HS-5 (cell line): ENCODE measurements at places on chromosomes 1 and 21.

- DNase-seq, result no peak
Measured at GRCh38 chr1:17458794-17459193, 19.3 kb upstream of the RCC2 start.

GRCh38 chr1:54215523-54215922 is 15.6 kb downstream of the MRPL37 start:
- DNase-seq, result no peak

GRCh38 chr1:150572918-150573647 is 6.3 kb downstream of the MCL1 start:
- no peak for DNase-seq

DNA sequence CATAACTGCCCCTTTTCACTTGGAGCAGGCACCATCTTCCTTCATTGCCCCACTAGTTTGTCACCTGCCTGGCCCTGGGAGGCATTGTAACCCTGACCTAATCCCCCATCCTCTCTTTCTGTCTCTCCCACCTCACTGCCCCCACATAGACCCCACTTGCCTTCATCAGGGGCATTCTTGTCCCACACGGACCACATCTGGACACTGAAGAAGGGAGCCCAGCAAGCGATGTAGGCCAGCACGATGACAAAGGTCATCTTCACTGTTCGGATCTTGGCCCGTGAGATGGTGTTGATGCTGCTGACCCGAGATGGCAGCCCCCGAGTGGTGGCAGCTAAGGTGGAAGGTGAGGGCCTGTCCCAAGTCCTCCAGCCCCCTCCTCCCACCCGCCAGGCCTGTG is 1.4 kb downstream of the AVPR1B start:
- DNase-seq, result no peak

GRCh38 chr21:42439284-42440186 is 35.8 kb downstream of the UBASH3A start:
- DNase-seq, result no peak

- no peak for DNase-seq
Measured at GRCh38 chr1:158285756-158286241, 3.9 kb upstream of the CD1C start.

- no peak for DNase-seq
Measured at GRCh38 chr1:117655220-117655577, 49.4 kb downstream of the TENT5C start.

- peak; percentile 53 for DNase-seq
Measured at GRCh38 chr1:208437401-208437800, 193.2 kb upstream of the PLXNA2 start.

GRCh38 chr1:54774820-54775498 is 10.6 kb upstream of the PARS2 start:
- DNase-seq, result no peak

DNA sequence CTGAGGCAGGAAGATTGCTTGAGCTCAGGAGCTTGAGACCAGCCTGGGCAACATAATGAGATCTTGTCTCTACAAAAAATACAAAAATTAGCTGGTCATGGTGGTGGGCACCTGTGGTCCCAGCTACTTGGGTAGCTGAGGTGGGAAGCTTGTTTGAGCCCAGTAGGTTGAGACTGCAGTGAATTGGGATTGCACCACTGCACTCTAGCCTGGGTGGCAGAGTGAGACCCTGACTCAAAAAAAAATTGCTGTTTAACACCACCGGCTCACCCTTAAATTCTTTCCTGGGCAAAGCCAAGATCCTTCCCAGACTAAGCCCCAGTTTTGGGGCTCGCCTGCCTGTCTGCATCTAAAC is 6.6 kb upstream of the NSUN4 start:
- no peak for DNase-seq

GRCh38 chr1:184210862-184211261 is 159.3 kb downstream of the TSEN15 start:
- no peak for DNase-seq

DNA sequence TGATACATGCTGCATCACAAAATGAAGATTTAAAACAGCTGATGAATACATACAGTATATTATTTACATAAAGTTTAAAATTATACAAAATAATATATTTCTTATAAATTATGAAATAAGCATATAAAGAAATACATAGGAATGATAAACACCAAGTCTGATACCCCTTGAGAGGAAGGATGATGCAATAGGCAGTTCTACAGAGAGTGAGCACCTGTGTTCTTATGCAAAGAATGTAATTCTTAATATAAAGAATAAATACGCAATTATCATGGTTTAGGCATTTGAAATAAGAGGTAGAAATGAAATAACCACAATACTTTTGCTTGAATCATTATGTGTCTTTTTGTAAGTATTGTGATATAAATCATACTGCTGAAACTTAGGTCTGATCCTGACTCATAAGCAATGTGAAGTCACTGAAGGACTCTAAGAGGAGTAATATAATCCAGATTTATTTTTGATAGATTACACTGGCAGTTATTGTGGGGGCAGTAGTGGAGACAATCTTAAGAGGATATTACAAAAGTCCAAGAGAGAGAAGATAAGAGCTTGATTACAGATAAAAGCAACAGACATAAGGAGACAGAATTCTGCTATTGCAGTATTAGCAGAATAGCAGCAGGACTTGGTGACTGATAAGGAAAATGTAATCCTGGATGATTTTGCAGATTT is 39.0 kb downstream of the TTLL7 start:
- DNase-seq, result peak; percentile 19

DNA sequence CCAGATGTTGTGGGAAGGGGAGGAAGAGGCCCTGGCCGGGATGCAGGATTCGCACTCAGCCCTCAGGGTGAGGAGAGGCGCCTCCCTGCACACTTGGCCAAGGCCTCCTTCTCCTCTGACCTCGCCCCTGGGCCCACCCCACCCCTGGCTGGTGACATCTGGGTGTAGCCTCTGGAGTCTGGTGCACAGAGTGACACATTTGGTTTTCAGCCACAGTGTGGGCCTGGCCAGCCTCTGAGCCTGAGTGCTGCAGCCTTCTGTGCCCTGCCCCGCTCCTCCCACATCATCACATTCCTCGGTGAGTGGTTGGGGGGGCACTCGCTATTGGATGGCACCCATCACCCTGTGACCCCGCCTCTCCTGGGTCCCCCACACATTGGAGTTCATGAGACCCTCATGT is 45.8 kb downstream of the PRDM16 start:
- DNase-seq, result no peak

DNA sequence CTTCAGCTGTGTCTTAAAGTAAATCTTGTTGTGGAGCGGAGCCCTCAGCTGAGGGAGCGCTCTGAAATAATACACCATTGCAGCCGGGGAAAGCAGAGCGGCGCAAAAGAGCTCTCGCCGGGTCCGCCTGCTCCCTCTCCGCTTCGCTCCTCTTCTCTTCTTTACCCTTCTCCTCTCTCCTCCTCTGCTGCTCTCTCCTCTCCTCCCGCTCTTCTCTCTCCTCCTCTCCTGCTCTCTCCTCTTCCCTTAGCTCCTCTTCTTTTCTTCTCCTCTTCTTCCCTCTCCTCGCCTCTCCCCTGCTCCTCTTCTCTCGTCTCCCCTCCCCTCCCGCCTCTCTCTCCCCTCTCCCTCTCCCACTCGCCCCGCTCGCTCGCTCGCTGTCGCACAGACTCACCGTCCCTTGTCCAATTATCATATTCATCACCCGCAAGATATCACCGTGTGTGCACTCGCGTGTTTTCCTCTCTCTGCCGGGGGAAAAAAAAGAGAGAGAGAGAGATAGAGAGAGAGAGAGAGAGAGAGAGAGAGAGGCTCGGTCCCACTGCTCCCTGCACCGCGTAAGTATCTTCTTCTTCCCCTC is at the start of gene PROX1:
TSS of gene PROX1 (plus strand) at position 47 of the 580 bp plus-strand sequence. CDS start 8,563 bp downstream, outside the sequence.
- DNase-seq, result peak; percentile 33

DNA sequence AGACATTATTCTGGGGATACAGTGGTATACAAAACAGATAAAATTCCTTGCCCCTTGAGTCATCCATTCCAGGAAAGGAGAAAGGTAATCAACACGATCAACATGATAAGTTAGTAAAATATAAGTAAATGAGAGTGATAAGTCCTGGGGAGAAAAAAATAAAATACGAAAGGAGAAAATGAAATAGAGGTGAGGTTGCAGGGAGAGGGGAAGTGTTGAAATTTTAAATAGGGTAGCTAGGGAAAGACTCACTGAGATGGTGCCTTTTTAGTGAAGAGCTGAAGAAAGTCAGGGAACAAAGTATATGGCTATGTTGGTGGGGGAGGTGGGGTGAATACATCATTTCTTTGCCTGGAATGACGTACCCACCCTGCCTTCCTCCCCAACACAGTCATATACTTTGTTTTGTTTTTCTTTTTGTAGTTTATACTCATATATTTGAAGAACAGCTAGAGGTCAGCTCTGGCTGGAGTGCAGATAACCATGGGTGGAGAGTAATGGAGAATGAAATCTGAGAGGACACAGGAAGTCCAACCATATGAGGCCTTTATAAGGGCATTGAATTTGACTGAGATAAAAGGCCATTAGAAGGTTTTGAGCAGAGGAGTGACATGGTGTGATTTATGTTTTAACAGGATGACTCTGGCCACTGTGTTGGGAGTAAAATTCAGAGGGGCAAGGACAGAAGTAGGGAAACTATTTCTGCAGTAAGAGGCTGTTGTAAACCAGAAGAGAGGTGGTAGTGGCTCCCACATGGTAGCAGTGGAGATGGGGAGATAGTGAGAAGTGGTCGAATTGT is 54.8 kb downstream of the OSBPL9 start:
- DNase-seq, result no peak

DNA sequence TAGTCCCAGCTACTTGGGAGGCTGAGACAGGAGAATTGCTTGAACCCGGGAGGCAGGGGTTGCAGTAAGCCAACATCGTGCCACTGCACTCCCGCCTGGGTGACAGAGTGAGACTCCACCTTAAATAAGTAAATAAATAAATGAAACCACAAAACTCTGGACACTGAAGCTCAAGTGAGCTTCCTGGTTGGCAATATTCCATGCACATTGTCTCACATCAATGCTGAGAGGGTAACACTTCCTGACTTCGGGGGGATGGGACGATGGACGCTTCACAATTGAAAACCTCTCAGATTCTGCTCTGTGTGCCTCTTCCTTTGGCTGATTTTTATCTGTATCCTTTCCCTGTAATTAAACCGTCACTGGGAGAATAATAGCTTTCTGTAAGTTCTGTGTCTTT is 70.0 kb upstream of the ZNF644 start:
- DNase-seq, result no peak

DNA sequence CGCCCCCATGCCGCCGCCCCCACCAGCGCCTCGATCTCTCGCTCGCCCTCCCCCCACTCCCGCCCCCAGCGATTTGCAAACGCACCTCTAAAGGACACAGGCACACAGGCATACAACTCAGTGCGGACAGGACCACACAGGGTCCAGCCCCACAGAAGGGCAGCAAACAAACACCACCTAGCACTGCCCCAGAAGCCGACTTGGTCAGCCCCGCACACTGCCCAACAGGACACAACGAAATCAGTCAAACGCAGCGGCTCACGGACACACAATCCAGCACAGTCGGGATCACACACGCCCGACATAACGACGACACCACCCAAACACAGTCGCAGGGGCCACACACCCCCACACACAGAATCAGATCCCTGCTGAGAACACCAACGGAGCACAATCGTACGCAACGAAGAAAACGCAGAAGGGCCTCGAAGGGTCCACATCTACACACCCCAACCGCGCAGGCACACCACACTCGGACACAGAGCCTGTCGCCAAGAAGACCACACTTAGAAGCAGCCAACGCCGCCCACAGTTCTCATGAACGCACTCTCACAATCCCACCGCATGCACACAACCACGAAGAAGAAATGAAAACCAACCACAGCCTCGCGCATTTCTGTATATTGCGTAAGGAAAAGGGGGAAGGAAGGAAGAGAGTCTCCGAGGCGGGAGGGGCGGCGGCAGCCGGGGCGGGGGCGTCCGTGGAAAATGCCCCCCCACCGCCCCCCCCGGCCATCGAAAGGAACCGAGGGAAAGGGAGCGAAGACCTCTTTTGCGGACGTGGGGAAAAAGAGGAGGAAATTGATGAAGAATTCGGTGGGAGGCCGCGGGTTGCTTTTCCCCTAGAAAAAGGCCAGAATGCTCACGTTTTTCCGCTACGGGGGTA is 481 bp downstream of the TAL1 start:
- DNase-seq, result no peak

- DNase-seq, result no peak
Measured at GRCh38 chr1:41473738-41474362, 10.6 kb downstream of the EDN2 start.

DNA sequence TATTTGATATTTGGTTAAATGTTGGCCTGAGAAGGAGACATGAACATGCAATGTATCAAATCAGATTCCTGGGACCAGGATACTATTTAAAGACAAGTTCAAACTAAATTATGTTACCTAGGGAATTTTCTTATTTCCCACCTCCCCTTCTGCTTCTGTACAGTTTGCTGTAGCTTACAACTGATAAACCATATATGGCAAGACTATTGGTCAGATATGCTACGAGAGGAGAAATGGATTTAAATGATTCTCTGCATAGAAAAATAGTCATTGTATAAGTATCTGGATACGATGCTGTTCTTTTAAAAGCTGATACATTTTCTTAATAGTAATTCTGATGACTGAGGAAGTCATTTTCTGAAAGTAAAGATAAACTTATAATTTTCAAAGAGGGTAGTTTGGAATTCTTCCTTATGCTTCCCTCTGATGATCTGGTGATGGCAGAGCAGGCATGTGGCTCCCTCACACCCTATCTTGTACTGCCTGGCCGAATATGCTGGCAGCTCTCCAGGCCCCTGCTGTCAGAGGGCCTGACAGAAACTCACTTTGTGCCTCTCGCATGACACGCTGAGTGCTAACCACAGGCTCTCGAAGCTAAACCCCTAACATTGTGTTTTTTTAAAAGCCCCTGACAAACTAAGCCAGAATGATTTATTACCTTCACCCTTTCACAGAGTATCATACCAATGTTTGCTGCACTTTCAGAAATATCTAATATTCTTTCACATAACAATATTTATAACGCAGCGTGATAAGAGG is 19.4 kb downstream of the RRP15 start:
- no peak for DNase-seq

DNA sequence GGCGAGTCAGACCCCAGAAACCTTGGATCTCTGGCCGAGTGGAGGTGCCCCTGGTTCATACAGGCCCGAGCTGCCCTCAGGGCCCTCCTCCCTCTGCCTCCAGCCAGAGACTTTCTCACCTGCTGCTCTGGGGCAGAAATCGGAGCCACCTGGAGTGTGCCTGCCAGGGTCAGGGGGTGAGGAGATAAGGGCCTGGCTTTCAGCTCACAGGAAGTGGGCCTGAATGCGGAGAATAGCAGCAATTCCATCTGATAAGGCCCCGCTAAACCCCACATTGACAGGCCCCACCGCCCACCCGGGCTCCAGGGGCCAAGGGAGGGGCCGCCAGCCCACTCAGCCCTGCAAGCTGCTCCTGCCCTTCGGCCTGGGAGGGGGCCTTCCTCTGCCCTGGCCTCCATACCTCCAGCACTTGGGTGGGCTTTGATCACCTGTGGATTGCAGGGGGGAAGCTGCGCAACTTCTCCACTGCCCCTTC is 123.7 kb upstream of the ARHGEF16 start:
- no peak for DNase-seq

- no peak for DNase-seq
Measured at GRCh38 chr1:51351907-51352306, 21.5 kb upstream of the TTC39A start.
